ENCODE measurements at places on chromosomes 3 and 15. TPM values are rescaled to one million over a fixed set of nuclear protein-coding genes. Genes with fewer than 3 reads are reported as not detected.

The CCRL2 gene
- not detected for polyA plus RNA-seq

The ANKUB1 gene
- not detected for polyA plus RNA-seq

The MORC1 gene
- polyA plus RNA-seq = not detected

The DHFR2 gene
- polyA plus RNA-seq = 5.6 TPM

The CYP1A2 gene
- not detected for polyA plus RNA-seq

The SERPINI2 gene
- polyA plus RNA-seq = 1.7 TPM

The THSD4 gene
- 0.46 TPM for polyA plus RNA-seq

The ATP8B4 gene
- polyA plus RNA-seq = 1.0 TPM

The ALPK3 gene
- not detected for polyA plus RNA-seq

The ATP10A gene
- polyA plus RNA-seq = not detected

The RPUSD2 gene
- 8.1 TPM for polyA plus RNA-seq

The PPP4R2 gene
- 53.0 TPM for polyA plus RNA-seq

The OIP5 gene
- polyA plus RNA-seq = 0.92 TPM

The GOLGA6B gene
- polyA plus RNA-seq = not detected
